ENCODE measurements at places on chromosomes 2 and 18.
A peak's percentile ranks its signal among the peaks of the same experiment; 100 is the strongest.

DNA sequence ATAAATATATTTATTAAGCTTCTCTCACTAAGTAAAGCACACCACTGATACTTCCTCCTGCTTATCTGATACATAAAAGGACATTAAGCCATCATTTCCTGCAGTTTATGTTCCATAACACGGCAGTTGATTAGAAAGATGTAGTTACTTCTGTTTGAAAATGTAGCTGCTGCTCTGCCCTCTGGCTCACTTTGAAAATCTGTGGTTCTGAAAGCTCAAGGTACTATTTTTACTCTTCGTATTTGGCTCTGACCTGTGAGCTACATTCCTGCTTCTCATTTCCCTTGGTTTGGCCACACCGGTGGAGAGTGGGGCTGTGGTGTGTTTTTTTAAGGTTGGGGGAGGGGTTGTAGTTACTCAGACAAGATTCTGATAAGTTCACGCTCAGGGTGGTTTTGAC, 12.8 kb upstream of the TTN start:
- DNase-seq: no peak

DNA sequence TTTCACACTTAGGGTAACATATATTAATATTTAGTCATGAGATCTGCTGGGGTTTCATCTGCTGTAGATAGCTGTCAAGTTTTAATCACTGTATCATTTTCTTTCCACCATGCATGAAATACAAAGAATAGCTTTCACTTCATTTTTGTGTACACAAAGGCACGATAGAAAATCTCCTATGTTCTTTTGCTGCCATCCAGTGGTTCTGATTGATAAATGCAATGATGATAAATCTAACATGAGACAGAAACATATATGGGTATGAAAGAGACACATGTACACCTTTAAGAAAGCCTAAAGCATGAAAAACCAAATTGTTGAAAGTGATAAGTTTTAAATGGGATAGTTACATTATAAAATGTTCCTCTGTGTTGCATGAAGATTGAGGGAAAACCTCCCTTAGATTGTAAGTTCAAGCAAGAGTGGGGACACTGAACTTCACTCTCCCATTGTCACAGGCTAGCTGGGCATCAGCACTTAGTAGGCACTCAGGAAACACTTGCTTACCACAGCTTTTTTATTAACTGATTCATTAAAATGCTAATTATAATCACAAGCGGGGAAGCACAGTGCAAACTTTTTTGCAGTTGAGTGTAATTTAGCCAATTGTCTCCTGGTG, 31.2 kb downstream of the C1D start:
- no peak for DNase-seq

DNA sequence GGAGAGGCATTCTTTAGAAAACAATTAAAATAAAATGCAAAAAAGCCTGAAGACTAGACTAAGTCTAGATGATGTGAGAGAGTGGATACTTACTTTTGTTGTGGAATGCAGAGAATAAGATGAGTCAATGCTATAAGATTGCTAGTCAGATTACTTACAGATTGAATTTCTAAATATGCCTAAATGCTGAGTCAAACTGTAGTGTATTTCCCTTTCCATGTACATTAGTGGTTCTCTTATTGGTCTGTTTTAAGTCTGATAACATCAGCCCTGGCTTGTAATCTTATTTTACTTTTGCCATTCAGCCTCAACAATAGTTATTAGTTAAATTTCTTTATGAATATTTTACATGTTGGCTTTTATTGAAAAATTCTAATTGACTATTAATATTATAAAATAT, 702.7 kb downstream of the SOCS6 start:
- DNase-seq: no peak

- DNase-seq: peak; percentile 82
Measured at GRCh38 chr2:24421668-24422067, 61.3 kb upstream of the ITSN2 start.

DNA sequence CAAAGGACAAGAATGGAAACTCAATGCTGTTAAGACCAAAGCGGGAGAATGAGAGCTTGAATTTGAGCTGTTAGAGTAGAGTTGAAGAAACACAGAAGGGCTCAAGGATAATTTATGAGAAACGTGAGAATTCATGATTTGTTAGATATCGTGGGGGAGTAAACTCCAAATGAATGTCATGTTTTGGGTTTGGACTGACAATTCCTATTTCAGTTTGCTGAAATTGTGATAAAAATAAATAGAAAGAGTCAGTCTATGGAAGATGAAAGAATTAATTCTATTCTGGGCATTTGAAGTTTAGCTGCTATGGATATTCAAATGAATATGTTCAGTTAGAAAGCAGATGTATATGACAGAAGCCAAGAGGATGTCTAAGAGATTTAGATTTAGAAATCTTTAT, 723.4 kb upstream of the PIK3C3 start:
- no peak for DNase-seq

DNA sequence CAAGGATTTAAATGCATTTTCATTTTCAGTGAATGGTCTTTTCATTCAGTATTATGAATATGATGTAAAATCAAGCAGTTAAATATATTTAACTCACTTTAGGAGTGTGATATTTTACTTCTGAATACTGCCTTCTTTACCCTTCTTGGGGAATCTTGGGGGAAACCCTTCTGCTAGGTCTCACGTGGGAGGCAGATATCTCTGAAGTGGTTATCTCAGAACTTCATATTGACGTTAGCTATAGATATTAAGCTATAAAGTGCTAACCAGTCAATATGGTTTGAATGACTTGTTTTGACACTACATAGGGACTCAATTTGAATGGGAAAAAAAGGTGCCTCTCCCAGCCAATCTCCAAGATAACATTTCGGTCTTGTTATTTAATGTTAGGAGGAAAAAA, 9.8 kb downstream of the REL start:
- DNase-seq: no peak

GRCh38 chr2:150485114-150485870, 2.2 kb downstream of the RND3 start:
- peak; percentile 67 for DNase-seq
